ENCODE measurements at places on chromosomes 5 and 9. TPM values are rescaled to one million over a fixed set of nuclear protein-coding genes. Genes with fewer than 3 reads are reported as not detected.

- H3K4me3 ChIP-seq, result no peak overlapping the region
- H3K27ac ChIP-seq, result no peak overlapping the region
- no peak for DNase-seq
Measured at GRCh38 chr9:134518004-134518606, 123.5 kb upstream of the COL5A1 start.

- no peak overlapping the region for H3K27ac ChIP-seq
- no peaks in the 10 kb centered on the region for H3K4me1 ChIP-seq
- H3K4me3 ChIP-seq, result no peak overlapping the region
- H3K27me3 ChIP-seq, result no peaks in the 10 kb centered on the region
- no peaks in the 10 kb centered on the region for H3K36me3 ChIP-seq
Measured at GRCh38 chr5:96687812-96688453, 25.8 kb downstream of the CAST start.

- no peak overlapping the region for H3K27ac ChIP-seq
- H3K4me3 ChIP-seq, result no peak overlapping the region
- H3K36me3 ChIP-seq, result no peaks in the 10 kb centered on the region
- no peaks in the 10 kb centered on the region for H3K27me3 ChIP-seq
- H3K4me1 ChIP-seq, result no peaks in the 10 kb centered on the region
Measured at GRCh38 chr9:75389101-75389500, 300.8 kb downstream of the OSTF1 start.

DNA sequence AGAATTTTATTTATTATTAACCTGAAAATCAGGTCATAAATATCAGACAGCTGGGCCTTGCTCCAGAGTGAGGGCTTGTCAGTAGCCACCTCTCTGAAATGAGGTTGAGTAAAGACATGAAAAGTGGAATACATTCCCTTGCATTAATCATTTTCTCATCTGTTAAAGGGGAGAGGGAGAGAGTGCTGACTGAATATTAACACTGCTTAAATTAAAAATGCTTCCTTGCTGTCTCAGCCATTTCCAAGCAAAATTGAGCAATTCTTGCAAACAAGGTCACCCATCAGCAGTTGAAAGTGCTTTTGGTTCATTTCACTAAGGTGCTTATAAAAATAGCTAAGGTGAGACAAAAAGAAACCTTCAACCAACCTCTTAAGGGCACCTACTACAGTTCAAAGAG is 102.8 kb downstream of the CMYA5 start:
- no peak for DNase-seq
- H3K4me1 ChIP-seq, result no peaks in the 10 kb centered on the region
- no peaks in the 10 kb centered on the region for H3K36me3 ChIP-seq
- H3K4me3 ChIP-seq, result no peak overlapping the region
- no peak overlapping the region for H3K27ac ChIP-seq

- no peak overlapping the region for H3K4me3 ChIP-seq
- H3K27ac ChIP-seq, result no peak overlapping the region
- DNase-seq, result no peak
- no peaks in the 10 kb centered on the region for H3K36me3 ChIP-seq
- no peaks in the 10 kb centered on the region for H3K4me1 ChIP-seq
- H3K27me3 ChIP-seq, result peaks cover 4% of the 10 kb centered on the region
Measured at GRCh38 chr9:134236001-134236421, 71.6 kb upstream of the RNU6ATAC start.

ADAMTSL1 gene
- total RNA-seq, result 18.2 TPM

CCDC192 gene
- total RNA-seq, result 0.26 TPM
